ENCODE measurements at places on chromosomes 16 and 17.

- no peak for DNase-seq
Observed at GRCh38 chr17:49766918-49767530, 3.1 kb upstream of the FAM117A start.

DNA sequence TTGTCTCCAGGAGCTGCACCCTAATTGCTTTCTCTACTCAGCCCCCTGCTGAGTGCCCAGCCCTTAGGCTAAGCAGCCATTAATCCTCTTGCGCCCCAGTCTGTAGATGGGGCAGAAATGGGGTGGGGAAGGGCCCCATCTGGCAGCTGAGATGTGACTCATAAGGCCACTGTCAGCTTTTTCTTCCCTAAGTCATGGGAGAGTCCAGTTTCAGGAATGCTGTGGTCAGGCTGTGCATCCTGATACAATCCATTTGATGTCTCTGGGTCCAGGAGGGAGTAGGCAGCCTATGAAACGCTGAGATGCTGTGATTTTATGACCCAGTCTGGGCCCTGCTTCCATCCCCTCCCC lies 12.3 kb downstream of the PLXDC1 start:
- DNase-seq, result no peak

DNA sequence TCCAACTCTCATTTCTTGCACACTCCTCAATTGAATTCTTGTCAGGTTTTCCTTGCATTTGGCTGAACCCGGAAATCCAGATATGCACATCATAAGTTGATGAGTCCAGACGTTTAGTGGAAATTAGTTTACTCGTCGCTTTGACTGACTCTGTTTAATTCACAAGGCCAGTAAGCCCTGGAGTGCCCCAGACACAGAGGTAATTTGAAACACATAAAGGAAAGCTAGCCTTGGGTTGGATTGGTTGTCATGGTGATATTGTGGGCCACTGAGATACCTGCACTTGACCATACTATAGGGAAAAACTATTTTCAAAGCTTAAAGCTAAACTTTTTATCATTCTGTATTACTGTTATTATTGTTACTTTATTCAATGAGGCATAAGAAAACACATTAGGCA lies 178.3 kb upstream of the CA10 start:
- DNase-seq, result no peak

- no peak for DNase-seq
Observed at GRCh38 chr17:39949028-39949427, 13.8 kb upstream of the GSDMA start.

DNA sequence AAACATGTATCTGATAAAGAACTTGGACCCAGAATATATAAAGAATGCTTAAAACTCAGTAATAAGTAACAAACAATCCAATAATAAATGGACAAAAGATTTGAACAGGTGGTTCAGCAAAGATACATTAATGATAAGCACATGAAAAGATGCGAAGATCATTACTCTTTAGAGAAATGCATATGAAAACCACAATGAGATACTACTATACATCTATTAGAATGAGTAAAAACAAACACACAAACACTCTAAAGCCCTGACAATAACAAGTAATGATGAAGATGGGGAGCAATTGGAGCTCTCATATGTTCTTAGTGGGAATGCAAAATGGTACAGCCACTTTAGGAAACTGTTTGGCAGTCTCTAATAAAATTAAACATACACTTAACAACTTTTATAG lies 29.1 kb downstream of the OSBPL7 start:
- DNase-seq, result no peak

DNA sequence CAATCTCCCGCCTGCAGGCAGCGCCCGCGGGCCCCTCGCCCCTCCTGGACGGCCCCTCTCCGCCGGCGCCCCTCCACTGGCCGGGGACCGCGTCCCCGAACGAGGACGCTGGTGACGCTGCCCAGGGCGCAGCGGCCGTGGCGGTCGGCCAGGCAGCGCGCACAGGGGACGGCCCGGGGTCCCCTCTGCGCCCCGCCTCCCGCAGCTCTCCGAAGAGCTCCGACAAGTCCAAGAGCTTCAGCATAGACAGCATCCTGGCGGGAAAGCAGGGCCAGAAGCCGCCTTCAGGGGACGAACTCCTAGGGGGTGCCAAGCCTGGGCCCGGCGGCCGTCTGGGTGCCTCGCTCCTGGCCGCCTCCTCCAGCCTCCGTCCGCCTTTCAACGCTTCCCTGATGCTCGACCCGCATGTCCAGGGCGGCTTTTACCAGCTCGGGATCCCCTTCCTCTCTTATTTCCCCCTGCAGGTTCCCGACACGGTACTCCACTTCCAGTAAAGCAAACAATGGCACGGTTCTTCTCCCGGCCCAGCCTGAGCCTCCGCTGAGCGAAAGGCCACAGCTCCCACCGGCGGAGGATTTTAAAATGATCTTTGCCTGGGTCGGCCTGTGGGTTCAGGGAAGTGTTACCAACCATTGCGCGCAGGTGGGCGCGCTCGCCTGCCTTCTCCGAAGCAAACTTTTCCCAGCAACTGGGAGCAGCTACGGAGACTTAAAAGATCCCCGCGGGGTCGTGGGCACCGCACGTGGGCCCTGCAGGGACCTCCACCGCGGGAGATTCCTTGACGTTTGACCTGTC lies 1.1 kb downstream of the FOXL1 start:
- no peak for DNase-seq

DNA sequence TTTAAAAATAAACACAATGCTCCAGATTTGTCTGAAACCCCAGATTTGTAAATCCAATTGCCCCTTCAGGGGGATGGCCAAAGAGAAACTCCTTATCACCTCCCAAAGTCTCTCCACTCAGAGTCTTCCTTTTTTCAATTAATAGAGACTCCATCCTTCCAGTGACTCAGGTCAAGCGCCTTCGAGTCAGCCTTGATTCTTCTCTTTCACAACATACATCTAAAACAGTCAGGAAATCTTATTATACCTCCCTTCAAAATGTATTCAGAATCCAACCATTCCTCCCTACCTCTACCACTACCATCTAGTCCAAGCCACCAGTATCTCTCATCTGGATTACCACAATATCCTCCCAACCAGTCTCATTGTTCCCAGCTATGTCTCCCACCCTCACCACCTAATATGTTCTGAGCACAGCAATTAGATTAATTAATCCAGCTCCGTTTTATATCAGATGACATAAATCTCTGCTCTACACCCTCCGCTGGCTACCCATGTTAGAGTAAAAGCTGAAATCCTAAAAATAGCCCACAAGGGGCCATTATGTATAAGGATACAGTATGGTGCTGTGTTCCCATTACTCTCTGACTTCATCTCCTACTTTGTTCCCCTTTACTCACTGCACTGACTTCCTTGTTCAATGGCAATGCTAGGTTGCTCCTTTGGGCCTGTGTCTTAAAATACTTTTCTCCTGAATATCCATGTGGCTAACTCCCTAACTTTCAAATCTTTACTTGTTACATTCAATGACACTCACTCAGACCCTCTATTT lies 11.8 kb downstream of the SIAH1 start:
- DNase-seq, result no peak

GRCh38 chr17:31216031-31216751 lies 80.8 kb downstream of the OMG start:
- peak; percentile 34 for DNase-seq

DNA sequence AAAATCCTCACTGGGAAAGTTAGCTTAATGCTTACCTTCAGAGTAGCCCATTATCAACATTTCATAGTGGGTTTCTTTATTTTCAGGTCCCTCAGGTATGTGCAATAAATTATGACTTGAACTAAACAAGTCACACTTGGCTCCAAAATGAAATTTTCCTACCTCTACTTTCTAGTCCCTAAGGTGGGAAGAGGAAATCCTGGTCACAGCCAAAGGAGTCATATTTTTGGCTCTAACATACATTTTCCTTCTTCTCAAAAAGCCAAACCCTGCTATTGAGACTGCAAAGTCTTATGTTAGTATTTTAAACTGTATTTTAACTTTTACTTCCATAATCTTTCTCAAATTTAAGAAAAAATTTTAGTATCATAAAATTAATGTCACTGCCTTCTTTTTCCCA lies 128.9 kb downstream of the BRIP1 start:
- no peak for DNase-seq

DNA sequence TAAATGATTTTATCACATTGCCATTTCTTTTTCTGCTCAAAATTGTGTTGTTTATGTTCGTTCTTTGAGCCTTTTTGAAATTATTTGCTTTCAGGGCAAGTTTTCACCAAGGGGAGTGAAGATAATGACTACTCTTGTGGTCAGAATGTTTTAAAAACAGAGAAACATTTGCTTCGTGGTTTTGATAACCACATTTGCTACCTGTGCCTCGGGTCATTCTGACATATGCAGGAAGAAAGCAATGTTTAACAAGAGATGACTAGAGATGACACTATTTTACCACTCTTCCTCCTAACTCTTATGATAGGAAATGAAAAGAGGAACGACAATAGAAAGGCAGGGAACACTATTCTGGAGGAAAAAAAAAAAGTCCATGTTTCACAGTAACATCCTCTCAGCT lies 1496.5 kb upstream of the GOT2 start:
- DNase-seq, result no peak

GRCh38 chr17:31596382-31597323 lies 205.2 kb downstream of the RAB11FIP4 start:
- DNase-seq, result no peak

DNA sequence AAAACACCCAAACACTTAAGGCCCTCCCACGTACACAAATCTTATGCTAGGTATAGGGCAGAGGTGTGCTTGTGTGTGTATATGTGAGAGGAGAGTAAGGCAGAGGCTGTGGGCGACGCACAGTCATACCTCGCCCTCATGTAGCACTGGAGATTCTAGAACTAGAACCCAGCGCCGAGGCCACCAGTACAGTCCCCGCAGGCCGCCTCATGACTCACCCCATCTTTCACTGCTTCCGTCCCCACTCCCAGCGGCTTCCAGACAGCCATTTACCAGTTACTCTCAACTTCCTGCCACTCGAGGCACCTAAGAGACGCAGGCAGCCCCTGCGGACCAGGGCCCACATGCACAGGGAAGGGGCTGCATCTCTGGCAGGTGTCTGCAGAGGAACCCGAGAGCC lies 23.2 kb upstream of the CYTH1 start:
- DNase-seq, result no peak

GRCh38 chr16:5468488-5468887 lies 370.9 kb upstream of the EEF2KMT start:
- DNase-seq, result no peak

DNA sequence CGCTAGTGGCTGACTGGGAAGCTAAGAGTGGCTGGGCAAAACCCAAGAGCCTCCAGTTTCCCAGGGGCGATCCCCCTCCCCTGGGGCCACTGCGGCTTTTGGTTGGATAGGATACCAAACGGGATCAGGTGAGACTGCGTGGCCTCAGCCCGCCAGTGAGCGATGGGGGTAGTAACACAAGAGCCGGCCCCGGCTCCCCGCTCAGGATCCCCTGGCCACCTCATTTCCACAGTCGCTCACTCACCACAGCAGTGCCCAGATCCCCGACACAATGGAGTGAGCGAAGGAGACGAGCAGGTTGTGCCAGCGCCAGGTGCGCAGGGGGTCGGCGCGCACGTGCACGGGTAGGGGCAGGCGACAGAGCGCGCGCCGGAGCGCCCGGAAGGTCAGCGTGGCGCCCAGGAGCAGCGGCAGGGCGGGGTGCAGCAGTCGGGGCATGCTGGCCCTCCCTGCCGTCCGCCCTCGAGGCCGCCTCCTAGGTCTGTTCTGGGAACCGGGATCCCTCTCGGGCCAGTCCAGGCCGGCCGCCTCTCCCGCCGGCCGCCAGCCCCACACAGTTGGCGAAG lies 290 bp downstream of the TLCD1 start:
- DNase-seq, result peak; percentile 21

DNA sequence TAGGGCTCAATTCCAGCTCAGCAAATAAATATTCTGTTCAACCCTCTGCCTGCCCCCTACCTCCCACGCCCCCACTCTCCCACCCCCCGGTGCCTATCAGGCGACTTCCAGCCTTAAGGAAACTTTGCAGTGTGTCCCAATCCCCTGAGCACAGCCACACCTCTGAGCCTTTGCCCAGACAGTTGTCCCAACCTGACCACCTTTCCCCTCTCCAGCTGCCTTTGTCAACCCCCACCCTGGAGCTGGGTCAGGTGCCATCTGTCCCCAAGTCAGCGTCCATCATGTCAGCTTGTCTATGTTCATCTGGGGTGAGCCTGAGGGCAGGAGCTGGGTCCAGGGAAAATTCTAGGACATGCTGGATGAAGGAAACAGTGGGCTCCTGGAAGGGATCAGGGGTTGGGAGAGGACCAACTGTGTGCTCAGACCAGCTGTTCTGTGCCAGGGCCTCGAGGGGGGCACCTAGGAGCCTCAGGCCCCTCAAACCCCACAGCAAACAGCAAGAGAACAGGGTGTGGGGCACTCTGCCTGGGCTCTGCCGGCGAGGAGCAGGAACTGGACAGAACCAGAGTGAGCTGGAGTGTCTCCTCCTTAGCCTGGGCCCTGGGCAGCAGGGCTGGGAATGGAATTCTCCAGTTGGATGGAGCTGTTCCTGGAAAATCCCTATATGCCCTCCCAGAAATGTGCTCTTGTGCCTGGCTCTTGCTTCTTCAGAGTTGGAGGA lies 17.8 kb downstream of the CDH16 start:
- DNase-seq, result no peak

GRCh38 chr16:86317813-86318650 lies 192.3 kb upstream of the FOXF1 start:
- no peak for DNase-seq

GRCh38 chr16:83475108-83475507 lies 332.7 kb upstream of the HSBP1 start:
- DNase-seq, result no peak

DNA sequence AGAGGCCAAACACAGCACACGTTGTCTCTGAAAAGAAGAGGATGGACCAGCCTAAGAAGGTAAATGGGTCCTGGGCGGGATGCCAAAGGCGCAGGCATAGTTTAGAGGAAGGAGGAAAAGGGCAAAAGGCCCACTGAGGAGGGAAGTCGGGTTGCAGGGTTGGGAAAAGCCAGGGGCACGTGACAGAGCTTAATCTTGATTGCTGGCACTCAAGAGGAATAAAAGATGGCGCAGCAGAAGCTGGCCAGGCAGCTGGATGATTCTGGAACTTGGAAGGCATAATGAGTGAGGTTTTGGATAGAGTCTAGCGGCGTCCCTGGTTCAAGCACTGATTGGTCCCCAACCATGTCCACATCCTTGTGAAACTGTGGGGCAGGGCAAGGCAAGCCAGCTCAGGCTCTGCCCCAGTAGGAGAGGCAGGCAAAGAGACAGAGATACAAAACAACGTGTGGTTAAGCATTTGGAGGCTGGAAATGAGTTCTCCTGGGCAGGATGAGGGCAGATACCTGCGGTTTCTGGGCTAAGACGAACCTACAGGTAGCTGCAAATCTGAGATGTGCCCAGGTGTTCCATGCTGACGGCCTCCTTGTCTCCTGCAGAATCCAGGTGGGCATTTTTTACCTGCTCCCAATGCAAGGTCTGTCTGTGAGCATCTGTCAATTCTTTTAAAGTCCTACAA lies 52.7 kb upstream of the CIBAR2 start:
- no peak for DNase-seq

- DNase-seq, result no peak
Observed at GRCh38 chr17:6811510-6811909, 20.0 kb downstream of the TEKT1 start.
